ENCODE measurements at places on chromosomes 16 and 17. TPM values are rescaled to one million over a fixed set of nuclear protein-coding genes. Genes with fewer than 3 reads are reported as not detected.

The KRTAP4-3 gene
- not detected for total RNA-seq

The HBQ1 gene
- not detected for total RNA-seq

The DUS1L gene
- 106 TPM for total RNA-seq

- peaks cover 2% of the 10 kb centered on the region for H3K4me1 ChIP-seq
- no peaks in the 10 kb centered on the region for H3K27me3 ChIP-seq
- DNase-seq: no peak
- no peak overlapping the region for H3K27ac ChIP-seq
- H3K36me3 ChIP-seq: no peaks in the 10 kb centered on the region
- H3K4me3 ChIP-seq: no peak overlapping the region
Measured at GRCh38 chr16:86145669-86146068, 246.7 kb downstream of the IRF8 start.

GRCh38 chr16:27748868-27749546 is 199.1 kb downstream of the KATNIP start:
- H3K4me1 ChIP-seq: peaks cover 10% of the 10 kb centered on the region
- peaks cover 3% of the 10 kb centered on the region for H3K36me3 ChIP-seq
- H3K27me3 ChIP-seq: no peaks in the 10 kb centered on the region
- DNase-seq: peak; percentile 79
- H3K27ac ChIP-seq: no peak overlapping the region

Measured in stomach (tissue), 19 donors.